ENCODE measurements at places on chromosomes 3 and 15. TPM values are rescaled to one million over a fixed set of nuclear protein-coding genes. Genes with fewer than 3 reads are reported as not detected.

TGM5 gene
- not detected for total RNA-seq

DAZL gene
- total RNA-seq: not detected

EIF4E3 gene
- 44.8 TPM for total RNA-seq

GOLGA6B gene
- not detected for total RNA-seq

DNA sequence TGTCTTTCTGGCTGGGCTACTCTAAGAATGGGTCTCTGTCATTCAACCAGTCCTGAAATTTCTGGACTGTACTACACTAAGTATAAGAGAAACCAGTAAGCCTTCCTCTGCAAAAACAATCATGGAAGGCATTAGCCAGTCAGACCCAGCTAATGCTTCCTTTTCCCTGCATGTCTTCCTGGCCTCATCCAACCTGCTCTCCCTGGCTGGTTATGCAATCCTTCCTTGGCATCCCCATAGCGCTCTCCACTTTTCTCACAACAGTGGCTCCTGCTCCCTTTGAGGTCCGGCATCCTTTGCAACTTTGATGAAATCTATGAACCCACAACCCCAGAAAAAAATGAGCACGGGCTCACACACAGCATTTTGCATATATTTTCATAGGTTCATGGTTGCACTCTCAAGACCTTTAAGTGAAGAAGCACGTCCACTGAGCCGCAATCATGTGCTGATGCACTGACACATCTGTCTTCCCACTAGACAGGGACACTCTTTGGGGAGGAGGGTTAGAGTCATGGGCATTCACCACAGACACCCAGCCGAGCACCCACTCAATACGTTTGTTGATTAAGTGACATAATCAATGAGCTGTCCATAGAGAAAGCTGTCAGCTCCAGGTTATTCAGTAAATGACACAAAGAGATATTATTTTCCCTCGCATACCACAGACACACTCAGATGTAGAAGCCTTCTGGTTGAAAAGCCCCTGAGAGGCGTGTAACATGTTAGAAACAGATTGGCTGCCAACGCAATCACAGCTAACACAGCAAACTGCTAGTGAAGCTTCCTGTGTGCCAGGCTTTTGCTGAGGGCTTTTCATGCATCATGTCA is 66.7 kb downstream of the PLD1 start:
- H3K4me1 ChIP-seq: peaks cover 81% of the 10 kb centered on the region
- H3K27ac ChIP-seq: peak overlapping the region; percentile 35
- no peak for DNase-seq
- no peaks in the 10 kb centered on the region for H3K27me3 ChIP-seq

DNA sequence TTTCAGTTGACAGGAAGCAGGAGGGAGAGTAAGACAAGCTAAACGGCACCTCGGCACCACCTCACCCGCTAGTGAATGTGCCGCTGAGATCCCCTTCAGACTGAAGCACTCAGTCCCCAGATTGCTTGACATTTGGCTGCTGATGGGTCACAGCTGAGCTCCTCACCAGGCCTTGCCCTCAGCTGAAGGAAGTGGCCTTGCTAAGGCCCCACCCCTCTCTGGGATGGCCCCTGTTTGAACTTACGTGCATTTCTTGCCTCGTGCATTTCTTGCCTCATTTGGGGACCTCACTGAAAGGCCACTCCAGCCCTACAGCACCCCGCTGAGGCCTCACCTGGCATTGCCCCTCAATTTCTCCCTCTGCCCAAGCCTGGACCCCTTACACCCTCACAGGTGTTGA is 39.8 kb downstream of the EOGT start:
- H3K27ac ChIP-seq: no peak overlapping the region
- DNase-seq: no peak
- no peaks in the 10 kb centered on the region for H3K4me1 ChIP-seq
- H3K36me3 ChIP-seq: peaks cover 20% of the 10 kb centered on the region
- H3K4me3 ChIP-seq: no peak overlapping the region
- H3K27me3 ChIP-seq: peaks cover under 1% of the 10 kb centered on the region

- no peaks in the 10 kb centered on the region for H3K27me3 ChIP-seq
- peaks cover 4% of the 10 kb centered on the region for H3K4me1 ChIP-seq
- H3K27ac ChIP-seq: peak overlapping the region; percentile 58
- no peaks in the 10 kb centered on the region for H3K36me3 ChIP-seq
- no peak for DNase-seq
Observed at GRCh38 chr15:93037820-93038705, 50.9 kb downstream of the RGMA start.

DNA sequence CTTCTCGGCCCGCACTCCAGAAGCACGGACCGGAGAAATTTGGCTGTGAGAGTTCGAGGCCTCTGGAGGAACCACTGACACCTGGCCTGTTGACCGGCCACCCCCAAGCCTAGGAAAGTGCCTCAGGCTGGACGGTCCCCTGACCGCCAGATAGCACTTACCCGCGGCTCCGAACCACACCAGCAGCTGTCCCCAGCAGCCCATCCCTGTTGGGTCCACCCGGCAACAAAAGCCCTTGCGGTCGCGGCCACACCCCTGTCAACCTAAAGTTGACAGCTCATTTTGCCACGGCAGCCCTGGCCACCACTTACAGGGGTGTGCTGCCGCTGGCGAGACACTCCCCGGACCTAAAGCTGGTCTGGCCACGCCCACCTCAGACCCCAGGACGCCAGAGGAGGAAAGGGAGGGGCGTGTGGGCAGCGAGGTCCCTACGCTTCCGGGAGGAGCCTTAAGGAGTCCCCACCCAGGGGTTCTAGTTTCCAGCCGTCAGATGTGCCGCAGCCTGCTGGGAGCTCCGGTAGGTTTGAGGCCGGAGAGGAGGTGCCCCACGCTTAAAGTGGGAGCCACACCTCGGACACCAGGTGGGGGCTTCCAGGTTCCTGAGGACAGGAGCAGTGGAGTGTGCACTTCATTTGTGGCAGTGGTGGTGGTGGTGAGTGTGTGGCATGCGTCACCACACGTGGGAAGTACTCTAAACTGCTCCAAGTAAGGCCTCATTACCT is at the start of gene LTK:
Gene LTK, minus strand, starts transcription at position 322 of the 722 bp plus-strand sequence. Its CDS starts 118 bp downstream, at position 204.
- DNase-seq: no peak
- peaks cover 21% of the 10 kb centered on the region for H3K4me1 ChIP-seq
- peaks cover 16% of the 10 kb centered on the region for H3K36me3 ChIP-seq
- H3K27ac ChIP-seq: no peak within 1 kb of the TSS

DNA sequence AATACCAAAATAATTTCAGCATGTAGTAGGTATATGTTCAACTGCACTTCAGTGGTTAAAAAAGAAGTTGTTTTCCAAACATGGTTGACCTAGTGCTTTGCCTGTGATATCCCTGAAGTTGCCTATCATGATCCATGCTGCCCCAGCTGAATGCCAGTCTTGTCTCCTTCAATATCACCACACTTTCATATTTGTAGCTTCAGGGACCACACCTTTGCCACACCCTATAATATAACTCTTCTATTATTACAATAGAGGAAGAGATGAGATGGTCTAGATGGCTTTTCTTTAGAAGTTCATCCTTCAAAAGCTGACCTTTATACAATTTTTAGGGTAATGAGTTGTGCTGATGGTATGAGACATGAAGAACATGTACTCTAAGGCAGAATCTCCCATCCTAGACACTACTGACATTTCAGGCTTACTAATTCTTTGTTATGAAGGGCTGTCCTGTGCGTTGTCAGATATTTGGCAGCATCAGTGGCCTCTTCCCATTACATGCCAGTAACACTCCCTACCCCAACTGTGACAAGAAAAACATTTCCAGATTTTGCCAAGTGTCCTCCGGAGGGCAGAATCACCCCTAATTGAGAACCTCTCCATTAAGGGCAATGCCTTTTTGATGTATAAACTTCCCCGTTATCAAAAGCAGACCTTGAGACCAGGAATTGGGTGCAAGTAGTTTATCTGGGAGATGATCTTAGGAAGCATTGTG is 76.2 kb upstream of the PLCL2 start:
- no peak for DNase-seq
- H3K36me3 ChIP-seq: no peaks in the 10 kb centered on the region
- H3K27ac ChIP-seq: no peak overlapping the region
- H3K4me1 ChIP-seq: peaks cover 8% of the 10 kb centered on the region

- H3K27me3 ChIP-seq: no peaks in the 10 kb centered on the region
- no peaks in the 10 kb centered on the region for H3K36me3 ChIP-seq
- no peak overlapping the region for H3K4me3 ChIP-seq
- H3K27ac ChIP-seq: no peak overlapping the region
- peaks cover 35% of the 10 kb centered on the region for H3K4me1 ChIP-seq
- no peak for DNase-seq
Observed at GRCh38 chr15:52483707-52484106, 45.0 kb downstream of the MYO5A start.

DNA sequence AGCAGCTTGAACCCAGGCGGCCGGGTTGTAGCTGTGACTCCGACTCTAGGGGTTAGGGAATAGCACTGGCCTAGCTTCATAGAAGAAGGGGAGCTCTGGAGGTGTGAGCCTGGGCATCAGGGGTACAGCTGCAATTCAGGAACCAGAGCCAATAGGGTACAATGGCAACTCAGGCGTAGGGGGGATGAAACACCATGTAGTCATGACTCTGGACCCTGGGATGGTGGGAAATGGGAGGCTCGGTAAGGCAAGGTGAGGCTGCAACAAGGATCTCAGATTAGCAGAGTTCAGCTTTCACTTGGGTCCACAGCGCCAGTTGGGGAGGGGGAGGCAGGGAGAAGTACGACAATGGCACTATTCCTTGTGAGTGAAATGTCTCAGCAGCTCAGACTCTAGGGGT is 210.2 kb upstream of the LYSMD4 start:
- DNase-seq: no peak
- H3K4me1 ChIP-seq: no peaks in the 10 kb centered on the region
- H3K27ac ChIP-seq: no peak overlapping the region

GRCh38 chr15:28020644-28021043 is 78.5 kb downstream of the OCA2 start:
- H3K27ac ChIP-seq: no peak overlapping the region
- H3K27me3 ChIP-seq: no peaks in the 10 kb centered on the region
- no peaks in the 10 kb centered on the region for H3K4me1 ChIP-seq
- no peak overlapping the region for H3K4me3 ChIP-seq

- H3K27me3 ChIP-seq: no peaks in the 10 kb centered on the region
- H3K27ac ChIP-seq: no peak overlapping the region
- H3K4me1 ChIP-seq: no peaks in the 10 kb centered on the region
- no peak for DNase-seq
- no peaks in the 10 kb centered on the region for H3K36me3 ChIP-seq
Observed at GRCh38 chr3:117811786-117812185, 1102.2 kb downstream of the TUSC7 start.

- no peaks in the 10 kb centered on the region for H3K27me3 ChIP-seq
- peak overlapping the region; percentile 79 for H3K27ac ChIP-seq
- no peaks in the 10 kb centered on the region for H3K36me3 ChIP-seq
Observed at GRCh38 chr3:151169262-151169947, 33.6 kb downstream of the GPR171 start.
